Fibroblast of skin of back (primary cell): ENCODE measurements at places on chromosomes 5 and 9.
A peak's percentile ranks its signal among the peaks of the same experiment; 100 is the strongest.

GRCh38 chr5:94702729-94703128, 84.3 kb downstream of the SLF1 start:
- DNase-seq = no peak

- no peak for DNase-seq
These were observed 1352.0 kb upstream of the NUDT12 start for GRCh38 chr5:104914536-104915070.

DNA sequence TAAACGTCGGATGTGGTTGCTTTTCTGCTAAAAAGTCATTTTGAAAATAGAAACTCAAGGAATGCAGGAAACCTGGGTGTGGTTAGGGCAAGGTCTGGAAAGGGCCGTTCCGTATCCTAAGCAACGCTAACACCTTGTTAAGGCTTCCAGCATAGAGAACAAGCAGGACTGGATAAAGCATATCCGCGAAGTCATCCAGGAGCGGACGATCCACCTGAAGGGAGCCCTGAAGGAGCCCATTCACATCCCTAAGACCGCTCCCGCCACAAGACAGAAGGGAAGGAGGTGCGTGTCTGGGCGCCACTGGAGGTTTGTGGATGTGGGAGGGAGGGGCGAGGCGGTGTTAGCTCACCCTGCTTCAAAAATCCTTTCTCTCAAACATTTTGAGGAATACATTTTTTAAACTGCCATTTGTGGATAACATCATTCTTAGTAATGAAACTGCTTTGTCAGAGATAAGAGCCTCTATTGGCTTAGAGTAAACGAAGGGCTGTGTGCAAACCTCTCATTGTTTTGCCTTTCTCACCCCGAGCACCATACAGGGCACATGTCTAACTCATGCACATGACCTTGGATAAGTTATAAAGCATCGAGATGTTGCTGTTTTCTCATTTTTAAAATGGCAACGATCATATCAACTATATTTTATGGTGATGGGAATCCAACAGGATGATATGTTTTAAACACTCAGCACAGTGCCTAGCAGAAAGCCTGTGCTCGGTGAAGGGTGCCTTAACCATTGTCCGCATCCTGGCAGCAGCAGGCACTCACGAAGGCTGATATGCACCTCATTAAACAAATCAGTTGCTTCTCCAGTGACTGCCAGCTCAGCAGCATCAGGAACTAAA, 175.7 kb upstream of the OTULINL start:
- DNase-seq = no peak

- peak; percentile 68 for DNase-seq
These were observed 127.7 kb downstream of the RGS3 start for GRCh38 chr9:113590991-113591898.

GRCh38 chr5:175658299-175659145, 651 bp downstream of the HRH2 start:
- no peak for DNase-seq

DNA sequence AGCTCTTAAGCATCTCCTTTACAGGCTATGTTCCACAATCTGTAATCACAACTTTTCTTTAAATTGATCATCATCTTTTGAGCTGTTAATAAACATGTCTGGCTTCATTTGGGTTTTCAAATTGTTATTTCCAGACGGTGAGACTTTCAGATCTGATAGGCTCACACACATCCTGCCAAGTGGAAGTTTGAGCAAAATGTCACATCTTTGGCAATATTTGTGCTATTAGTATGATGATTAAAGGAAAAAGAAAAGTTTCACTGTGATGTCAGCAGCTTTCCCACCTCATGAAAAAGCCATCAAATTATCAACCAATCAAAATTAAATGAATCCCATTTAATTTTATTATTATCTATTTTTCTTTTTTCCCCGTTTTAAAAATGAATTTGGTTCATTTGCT, 29.8 kb downstream of the SLC1A1 start:
- no peak for DNase-seq

- DNase-seq = peak; percentile 30
These were observed 284.8 kb downstream of the CTNND2 start for GRCh38 chr5:11619339-11620024.

DNA sequence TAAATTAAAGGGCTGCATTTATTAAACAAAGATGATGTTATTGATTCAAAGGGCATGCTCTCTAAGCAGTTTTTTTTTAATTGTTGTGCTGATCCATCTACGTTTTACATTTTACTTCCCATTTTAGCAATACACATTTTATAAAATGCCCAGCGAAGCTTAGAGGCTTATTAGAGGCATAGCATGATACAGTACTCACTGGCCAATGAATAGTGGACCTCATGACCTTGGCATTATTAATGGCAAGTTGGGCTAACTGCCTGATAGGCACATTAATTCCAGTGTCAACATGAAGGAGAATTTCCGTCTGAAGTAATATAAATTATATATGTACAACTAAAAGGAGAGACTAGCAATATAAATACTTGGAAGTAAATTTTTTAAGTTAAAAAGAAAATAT, 837.2 kb downstream of the EFNA5 start:
- no peak for DNase-seq

DNA sequence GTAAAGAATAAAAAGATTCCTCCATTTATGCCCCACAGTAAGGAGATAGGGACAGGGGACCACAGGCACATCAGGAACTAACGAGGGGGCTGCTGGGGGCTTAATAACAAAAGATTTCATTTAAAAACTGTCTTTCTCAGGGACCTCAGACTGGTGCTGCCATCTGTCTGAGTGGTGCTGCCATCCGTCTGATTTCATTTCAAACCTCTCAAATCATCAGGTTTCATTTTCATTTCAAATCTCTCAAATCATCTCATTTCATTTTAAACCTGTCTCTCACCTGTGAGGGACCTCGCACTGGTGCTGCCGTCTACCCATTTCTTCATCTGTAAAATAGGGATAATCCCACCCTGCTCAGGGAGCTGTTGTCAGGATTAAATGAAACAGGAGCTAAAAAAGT, 45.9 kb downstream of the ADRA1B start:
- no peak for DNase-seq

DNA sequence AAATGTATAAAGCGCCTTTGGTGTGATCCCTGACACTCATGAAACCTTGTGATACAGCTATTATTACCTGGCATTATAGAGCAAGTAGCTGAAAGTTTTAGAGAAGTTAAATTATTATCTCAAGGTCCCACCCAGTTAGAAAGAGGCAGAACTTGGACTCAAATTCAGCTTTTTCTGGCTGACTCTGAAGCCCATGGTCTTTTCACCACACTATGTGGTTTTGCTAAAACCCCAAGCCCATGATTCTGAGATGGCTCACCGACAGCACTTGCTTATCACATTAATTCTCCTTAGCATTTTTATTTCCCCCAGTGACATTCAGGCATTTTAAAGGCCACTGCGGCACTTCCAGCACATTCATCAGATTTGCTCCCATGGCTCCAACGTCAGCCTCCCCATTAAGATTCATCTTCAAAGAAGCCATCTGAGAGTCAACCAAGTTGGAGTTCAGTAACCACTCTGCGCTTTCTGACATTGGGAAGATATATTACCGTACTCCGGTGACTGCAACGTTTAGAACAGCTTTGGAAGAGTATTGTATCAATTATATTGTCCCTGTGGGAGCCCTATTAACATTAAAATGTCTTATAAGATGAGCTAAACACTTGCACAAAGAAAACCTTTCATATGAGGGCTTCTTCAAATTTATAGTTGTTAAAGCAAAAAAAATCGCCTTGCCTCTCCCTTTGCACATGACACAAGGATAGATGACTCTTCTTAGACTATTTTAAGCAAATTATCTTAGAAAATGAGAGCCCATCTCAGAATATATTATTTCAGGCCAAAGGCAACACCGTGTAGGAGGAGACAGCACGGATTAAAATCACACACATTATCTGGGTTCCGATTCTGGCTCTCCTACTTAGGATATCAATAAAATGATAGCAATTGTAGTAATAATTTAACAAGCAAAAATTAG, 638.1 kb downstream of the ACTL7B start:
- no peak for DNase-seq

- peak; percentile 59 for DNase-seq
These were observed 258.7 kb upstream of the ARRDC3 start for GRCh38 chr5:91641730-91642350.

- DNase-seq = no peak
These were observed 58.8 kb downstream of the FOCAD start for GRCh38 chr9:20742833-20743232.

DNA sequence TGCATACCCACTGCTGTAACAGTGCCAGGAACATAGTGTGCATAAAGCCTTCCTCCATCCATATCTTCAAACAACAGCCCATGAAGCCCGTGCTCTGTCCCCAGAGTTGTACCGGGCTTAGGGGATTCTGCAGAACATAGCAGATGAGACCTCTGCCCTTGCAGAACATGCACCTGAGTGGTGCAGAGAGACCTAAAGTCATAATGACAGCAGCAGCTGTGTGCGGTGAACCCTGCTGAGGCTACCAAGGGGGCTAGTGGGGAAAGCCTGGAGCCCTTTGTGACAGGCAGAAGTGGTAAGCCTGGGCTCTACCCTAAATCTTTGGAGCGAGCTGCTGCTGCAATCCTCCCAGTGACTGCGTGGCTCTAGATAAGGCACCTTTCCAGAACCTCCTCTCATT, 32.2 kb upstream of the BRD3 start:
- no peak for DNase-seq

DNA sequence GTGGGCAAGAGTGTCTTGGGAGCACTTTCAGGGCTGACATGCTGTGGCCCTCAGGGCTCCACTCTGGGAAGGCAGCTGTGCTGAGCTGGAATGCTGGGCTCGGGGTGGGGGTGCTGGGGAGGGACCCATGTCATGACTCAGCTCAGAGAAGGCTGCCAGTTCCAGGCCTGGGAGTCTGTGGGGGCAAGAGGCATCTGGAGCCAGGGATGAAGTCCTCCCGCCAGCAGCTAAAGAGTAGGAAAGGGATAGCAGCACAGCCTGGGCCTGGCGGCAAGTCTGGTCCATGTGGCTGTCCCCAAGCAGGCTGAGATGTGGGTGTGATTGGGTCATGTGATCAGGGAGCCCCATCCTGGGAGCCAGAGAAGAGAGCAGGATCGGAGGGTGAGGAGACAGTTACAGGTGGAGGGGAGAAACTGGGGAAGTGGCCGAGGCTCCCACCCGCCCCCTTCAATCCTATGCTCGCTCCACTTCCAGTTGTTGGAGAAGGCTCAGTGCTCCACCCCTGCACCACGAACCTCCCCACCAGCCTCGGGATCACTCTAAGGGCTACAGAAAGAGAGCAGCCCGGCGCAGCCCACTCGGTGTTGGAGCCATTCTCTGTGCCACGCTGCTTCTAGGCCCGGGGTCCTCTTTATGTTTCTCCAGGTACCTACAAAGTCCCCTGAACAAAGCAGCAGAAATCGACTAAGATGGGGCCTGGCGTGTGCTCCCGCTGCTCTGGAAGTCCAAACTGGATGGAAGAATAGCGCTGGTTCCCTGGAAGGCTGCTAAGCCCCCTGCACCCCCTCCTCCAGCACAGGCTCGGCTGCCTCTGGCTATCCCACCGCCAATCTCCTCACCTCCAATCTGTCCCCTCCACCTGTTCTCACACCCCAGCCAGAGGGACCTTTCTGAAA, 12.0 kb downstream of the PDGFRB start:
- DNase-seq = peak; percentile 98

DNA sequence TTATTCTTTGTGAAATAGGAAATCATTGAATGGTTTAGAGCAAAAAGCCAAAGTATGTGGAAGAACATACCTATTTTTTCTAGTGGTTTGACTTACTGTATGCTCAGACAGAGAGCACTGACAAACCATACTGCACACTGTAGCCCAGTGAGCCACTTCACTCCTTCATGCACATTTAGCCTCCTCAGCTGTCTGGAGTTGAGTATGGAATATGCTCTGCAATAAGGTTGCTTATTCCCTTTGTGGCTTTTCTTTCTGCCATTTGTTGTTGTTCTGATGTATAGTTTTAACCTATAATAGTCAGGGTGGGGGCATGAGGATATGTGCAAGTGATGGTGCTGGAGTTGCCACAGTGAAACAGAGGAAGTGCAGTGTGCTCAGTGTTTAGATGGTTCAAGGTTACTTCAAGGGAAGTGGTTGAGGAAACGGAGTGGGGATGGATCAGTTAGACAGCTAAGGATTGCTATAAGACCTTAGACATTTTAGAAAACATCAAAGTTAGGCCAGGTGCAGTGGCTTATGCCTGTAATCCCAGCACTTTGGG, 100.7 kb downstream of the CDC42SE2 start:
- no peak for DNase-seq

DNA sequence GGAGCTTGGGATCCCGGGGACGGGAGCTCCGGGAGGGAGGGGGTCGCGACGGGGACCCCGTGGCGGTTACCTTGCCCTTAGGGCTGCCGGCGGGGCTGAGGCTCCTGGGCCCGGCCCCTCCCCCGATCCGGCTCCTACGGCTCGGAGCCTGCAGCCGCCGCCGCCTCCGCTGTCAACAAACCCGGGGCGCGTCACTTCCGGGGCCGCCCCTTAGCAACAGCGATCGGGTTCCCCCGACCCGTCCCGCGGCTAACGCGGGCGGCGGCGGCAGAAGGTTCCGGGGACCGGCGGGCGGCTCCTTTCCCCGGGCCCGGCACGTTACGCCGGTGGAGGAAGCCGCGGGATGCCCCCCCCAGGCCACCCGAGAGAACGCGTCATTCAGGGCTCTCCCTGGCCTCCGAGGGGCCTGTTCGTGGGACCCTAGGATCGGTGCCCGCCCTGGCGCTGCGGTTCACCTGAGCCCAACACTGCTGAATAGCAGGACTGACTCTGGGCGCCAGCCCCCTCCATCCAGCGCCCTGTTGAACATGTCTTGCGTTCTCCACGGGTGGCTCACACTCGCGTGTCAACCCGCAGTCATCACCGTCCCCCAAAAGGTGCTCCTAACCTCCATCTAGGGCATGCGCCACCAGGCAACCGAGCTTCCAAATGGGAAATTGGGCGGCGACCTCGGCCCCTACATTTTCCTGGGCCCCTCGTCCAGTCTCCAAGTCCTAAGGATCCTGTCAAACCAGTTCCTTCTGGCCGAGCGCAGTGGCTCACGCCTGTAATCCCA, at the start of gene ZER1:
Gene ZER1 (minus strand): TSS at position 183 of the 775 bp plus-strand sequence. CDS start 16,362 bp downstream, outside the sequence.
- peak; percentile 88 for DNase-seq

DNA sequence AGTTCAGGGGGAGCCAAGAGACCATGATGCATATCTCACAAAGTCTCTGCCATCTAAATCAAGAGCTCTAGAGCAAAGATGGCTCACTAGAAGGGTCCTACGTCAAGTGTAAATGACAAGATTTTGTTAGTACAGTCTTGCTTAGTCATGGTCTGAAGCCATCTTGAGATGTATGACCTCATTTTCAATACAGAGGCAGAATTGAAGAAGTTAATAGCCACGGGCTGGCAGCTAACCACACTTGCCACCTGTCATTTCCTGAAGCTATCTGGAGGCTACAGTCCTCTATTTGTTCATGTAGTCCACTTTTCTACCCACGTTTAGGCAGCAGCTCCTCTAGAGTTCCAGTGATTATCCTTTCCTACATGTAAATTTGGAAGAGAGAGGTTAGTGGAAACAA, 231.7 kb upstream of the CDH12 start:
- DNase-seq = no peak

DNA sequence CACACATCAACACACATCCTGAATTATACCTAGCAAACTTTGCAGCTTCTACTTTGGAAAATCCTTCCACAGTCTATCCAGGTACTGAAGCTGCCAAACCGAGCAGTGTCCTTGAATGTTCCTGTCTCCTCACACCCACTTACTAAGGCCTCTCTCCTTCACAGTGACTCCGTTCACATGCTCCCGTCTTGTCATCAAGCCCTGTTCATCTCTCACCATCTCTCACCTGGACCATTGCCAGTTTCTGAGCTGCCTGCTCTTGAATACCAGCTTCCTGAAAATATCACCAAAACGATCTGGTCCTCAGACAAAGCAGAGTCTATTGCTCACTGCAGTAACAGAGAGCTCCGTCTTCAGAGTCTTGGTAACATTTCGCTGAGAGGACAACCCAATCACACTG, 57.4 kb downstream of the GCNT1 start:
- peak; percentile 17 for DNase-seq

GRCh38 chr5:150829744-150830143, 16.6 kb upstream of the IRGM start:
- DNase-seq = no peak
